ENCODE measurements at places on chromosomes 2 and 18.
A peak's percentile ranks its signal among the peaks of the same experiment; 100 is the strongest.

- no peak for DNase-seq
These were observed 36.2 kb downstream of the WIPF1 start for GRCh38 chr2:174561283-174561971.

- no peak for DNase-seq
These were observed 9.4 kb downstream of the MLPH start for GRCh38 chr2:237496428-237496827.

- DNase-seq, result no peak
These were observed 20.9 kb downstream of the SPEG start for GRCh38 chr2:219455581-219455980.

GRCh38 chr2:191889931-191890330 is 43.0 kb upstream of the CAVIN2 start:
- peak; percentile 80 for DNase-seq

GRCh38 chr18:686339-687111 is 25.9 kb downstream of the ENOSF1 start:
- DNase-seq, result no peak

DNA sequence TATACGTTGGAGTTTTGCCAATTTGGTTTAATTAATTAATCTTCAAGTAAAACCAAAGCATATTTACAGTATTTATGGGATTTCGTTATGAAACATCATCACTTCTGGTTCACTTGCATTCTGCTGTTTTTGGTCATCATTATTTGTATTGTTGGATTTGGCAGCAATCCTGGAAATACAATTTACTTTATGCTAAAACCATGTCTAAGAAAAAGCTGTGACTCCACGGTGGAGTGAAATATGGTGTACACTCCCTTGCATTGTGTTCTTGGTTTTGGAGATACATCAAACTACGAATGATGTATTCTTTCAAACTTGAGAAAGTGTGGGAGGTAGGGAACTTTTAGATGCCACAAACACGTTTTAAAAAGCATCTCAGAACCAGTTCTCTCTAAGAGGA is 106.4 kb downstream of the CTAGE1 start:
- DNase-seq, result no peak

GRCh38 chr2:156115338-156115737 is 217.2 kb downstream of the NR4A2 start:
- no peak for DNase-seq

- DNase-seq, result peak; percentile 58
These were observed 82.8 kb downstream of the NCK2 start for GRCh38 chr2:105827351-105828096.

GRCh38 chr2:195279840-195280427 is 377.1 kb upstream of the SLC39A10 start:
- DNase-seq, result no peak

- DNase-seq, result no peak
These were observed 907.4 kb upstream of the VRK2 start for GRCh38 chr2:57139179-57139578.

GRCh38 chr2:5845798-5846330 is 153.7 kb downstream of the SOX11 start:
- DNase-seq, result no peak

- no peak for DNase-seq
These were observed 243.1 kb downstream of the AFF3 start for GRCh38 chr2:99899058-99899855.

GRCh38 chr2:226439337-226439736 is 360.3 kb downstream of the IRS1 start:
- DNase-seq, result peak; percentile 7

DNA sequence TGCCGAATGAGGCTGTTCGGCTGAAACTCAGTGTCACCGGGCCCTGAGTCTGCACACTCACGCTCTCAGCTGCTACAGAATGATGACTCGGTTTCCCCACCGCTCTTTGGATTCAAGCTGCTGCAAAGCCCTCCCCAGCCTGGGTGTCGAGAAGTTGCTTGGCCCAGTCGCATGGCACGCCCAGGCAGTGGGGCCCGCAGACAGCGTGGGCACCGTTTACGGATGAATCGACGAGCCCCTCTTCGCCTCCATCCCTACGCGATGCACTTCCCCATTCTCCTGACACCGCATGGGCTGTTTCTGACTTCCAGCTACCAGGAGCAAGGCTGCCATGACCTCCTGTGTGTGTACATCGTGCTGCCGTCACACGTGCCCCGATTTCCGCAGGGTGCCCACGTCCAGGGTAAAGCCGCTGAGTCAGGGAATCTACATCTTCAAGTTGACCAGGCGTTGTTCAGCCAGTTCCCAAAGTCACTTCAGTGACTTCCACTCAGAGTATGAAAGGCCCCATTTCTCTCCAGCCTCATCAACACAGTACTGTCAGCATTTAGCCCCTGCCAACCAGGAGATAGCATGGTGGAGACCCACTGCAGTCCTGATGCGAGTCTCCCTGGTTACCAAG is 60.3 kb upstream of the GPC1 start:
- DNase-seq, result no peak

DNA sequence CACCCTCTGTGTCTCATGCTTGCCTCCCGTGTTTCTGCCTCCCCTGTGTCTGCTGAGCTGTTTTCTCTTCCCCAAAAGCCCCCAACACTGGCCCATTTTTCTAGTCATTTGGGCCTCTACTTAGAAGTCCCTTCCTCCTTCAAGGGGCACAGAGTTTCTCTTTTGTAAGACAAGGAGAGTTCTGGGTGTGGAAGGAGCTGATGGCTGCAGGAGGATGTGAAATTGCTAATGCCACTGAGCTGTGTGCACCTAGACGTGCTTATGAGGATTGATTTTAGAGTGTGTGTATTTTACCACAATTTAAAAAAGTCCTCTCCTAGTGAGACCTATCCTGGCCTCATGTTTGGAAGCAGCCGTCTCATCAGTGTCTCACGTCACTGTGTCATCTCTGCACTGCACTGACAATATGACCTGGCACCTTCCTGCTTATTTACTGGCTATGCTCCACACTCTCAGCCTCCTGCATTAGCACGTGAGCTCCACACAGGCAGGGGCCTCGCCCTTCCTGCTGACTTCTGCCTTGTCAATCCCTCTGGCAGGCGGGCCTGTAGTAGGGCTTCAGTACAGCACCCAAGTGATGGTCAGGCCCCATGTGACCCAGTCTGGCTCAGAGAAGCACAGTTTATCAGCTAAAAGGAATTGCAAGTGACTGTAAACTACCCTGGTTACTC is 8.0 kb upstream of the MBP start:
- DNase-seq, result no peak

GRCh38 chr2:89829828-89830227 is 1138.4 kb downstream of the RPIA start:
- no peak for DNase-seq

GRCh38 chr2:119760237-119760955 is 674 bp downstream of the PTPN4 start:
- no peak for DNase-seq

Measured in Kasumi-1 (cell line).